ENCODE measurements at places on chromosomes 13 and 19.
A peak's percentile ranks its signal among the peaks of the same experiment; 100 is the strongest.

GRCh38 chr13:36014763-36015162 lies 116.4 kb downstream of the DCLK1 start:
- DNase-seq, result no peak

DNA sequence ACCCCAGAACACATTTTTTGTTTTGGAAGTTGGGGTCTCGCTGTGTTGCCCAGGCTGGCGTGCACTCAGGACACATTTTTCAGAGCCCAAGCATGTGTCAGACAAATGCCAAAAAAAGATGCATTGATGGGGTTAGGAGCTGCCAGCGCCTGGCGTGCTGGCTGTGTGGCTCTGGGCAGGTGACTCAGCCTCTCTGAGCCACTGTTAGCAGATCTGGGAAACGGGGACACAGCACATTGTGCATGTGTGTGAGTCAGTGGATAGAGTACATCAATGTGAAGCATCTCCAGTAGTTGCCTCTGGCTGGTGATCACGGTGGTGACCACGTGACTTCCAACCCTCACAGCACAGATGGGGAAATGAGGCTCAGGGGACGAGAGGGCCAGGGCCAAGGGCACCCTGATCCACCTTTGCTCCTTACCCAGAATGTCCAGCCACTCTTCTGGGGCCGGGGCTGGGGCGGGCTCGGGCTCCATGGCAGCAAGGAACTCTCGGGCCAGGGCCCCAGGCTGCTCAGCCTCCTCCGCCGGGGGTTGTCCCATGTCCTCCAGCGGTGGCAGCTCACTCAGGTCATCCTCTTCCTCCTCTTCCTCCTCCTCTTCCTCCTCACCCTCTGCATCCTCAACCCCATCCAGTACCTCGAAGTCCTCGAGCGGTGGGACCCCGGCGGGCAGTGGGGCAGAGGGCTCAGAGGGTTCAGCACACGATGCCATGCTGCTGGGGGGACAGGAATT lies 1.9 kb downstream of the FKBP8 start:
- no peak for DNase-seq

DNA sequence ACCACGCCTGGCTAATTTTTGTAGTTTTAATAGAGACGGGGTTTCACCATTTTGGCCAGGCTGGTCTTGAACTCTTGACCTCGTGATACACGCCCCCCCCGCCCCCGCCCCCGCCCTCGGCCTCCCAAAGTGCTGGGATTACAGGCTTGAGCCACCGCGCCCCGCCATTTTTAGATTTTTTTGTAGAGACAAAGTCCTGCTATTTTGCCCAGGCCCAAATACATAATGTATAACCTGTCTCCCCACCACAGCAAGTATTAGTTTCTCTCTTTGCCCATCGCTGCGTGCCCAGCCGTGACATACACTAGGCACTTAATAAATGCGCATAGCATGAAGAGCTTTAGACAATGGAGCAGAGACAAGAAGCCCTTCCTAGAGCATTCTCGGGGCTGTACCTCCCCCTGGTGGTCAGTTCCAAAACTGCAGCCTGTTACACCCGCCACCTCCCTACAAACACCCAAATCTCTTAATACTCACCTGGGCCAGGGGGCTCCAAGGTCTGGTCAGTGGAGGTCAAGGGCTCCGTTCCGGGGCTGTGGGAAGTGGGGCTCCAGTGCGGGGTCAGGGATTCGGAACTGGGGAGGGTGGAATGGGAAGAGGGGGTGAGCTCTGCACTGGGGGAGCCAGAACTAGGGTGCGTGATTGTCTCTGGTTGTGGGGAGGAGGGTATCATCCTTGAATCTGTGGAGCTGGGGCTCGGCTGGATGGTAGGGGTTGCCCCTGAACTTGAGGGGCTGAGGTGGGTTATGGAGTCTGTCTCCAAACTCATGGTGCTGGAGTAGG lies 22.5 kb downstream of the IQCN start:
- peak; percentile 70 for DNase-seq

DNA sequence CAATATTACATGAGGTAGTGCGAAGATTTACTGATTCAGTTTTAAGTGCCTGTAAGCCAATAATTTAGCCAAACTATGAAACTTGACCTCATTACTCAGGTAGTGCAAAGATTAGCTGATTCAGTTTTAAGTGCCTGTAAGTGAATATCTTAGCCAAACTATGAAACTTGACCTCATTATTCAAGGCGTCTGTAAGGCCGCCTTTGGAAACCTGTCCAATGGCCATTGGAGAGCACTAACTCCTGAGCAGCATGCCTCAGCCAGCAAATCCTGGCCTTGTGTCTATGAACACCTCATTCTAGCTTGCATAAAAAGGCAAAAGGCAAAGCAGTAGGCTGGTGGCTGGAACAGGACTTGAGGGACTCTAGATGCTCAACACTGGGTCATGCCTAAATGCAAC lies 127.0 kb upstream of the GPR12 start:
- DNase-seq, result no peak

DNA sequence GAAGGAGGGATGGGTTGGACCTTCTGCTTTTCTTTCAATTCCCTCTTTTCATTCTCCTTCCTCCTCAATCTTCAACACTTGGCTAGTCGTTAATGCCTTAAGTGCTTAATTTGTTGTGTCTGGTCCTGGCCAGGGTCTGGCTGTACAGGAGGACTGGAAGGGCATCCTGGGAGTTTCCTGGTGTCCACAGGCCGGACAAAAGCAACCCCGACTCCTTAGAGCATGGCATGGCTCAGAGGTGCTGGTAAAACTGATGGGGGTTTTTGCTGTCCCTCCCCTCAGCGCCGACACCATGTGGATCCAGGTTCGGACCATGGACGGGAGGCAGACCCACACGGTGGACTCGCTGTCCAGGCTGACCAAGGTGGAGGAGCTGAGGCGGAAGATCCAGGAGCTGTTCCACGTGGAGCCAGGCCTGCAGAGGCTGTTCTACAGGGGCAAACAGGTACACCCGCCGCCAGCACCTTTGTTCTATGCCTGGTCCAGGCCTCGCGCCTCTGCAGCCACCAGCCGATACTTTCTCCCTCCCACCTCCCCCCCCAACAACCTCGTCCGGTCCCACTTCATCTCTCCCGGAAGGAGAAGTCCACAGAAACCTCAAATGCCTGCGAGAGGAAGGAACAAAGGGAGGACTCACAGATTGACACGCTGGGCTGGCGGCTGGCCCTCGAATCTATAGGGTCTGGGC lies 1.4 kb downstream of the UHRF1 start:
- DNase-seq, result no peak

- DNase-seq, result no peak
Observed at GRCh38 chr13:67167420-67167819, 62.7 kb downstream of the PCDH9 start.

All from naive thymus-derived CD8-positive, alpha-beta T cell (primary cell).